ENCODE measurements at places on chromosomes 16 and 17.

DNA sequence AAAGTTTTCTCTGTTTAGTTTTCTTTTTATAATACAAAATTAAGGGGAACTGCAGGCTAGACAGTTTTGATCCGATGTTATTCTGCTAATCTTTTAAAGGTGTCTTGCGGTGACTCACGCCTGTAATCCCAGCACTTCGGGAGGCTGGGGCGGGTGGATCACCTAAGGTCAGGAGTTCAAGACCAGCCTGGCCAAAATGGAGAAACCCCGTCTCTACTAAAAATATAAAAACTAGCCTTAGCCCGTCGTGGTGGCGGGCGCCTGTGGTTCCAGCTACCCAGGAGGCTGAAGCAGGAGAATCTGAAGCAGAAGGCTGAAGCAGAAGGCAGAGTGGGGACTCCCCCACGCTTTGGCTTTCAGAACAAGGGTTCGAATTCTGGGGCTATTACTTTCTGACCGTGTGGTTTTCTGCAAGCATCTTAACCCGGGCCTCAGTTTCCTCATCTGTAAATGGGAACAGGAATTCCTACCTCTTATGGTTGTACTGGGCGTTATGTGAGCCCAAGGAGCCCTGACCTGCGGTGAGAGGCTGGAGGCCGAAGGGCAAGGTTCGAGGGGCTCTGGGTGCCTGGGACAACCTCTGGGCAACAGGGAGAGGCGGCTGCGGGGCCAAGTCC is 1.2 kb upstream of the KATNB1 start:
- no peak for DNase-seq

DNA sequence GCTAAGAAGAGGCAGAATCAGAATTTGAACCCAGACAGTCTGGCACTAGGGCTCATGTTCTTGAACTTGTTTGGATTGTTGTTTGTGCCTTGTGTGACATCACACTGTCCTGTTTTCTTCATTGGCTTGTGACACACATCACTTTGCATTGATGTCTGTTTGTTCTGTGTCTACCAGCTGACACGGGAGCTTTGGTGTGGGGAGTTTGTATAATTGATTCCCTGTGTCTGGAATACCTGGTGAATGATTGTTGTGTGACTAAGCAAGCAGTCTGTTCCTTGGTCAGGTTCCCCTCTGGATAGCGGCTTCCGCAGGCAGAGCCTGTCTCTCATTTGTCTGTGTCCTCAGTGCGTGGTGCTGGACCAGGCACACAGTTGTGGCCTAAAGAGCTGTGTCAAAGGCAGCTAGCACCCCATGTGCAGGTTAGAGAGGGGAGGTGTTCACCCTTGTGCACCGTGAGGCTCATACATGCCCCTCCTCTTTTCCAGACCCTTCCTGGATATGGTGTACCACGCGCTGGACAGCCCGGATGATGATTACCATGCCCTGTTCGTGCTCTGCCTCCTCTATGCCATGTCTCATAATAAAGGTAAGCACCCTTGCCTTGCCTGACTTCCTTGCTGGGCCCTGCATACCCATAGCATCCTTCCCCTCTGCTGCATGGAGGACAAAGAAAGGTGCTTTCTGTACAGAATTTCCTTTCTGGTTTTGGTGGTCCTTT is 80.1 kb downstream of the CLEC16A start:
- DNase-seq, result no peak

DNA sequence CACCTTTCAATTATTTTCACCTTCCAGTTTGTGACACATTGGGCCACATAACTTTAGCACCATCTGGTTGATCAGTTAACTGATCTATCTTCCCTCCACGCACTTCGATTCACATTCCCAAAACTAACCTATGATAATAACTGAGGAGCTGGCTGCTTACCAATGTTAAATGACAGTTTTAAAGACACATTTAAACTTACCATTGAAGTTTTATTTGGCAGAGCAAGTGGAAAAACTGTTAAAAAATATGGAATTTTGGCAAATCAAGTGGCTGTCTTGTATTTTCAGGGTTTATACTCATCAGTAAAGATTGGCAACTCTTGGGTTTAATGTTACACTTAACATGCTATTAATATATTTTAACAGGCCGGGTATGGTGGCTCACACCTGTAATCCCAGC is 5.4 kb upstream of the APOH start:
- DNase-seq, result no peak

DNA sequence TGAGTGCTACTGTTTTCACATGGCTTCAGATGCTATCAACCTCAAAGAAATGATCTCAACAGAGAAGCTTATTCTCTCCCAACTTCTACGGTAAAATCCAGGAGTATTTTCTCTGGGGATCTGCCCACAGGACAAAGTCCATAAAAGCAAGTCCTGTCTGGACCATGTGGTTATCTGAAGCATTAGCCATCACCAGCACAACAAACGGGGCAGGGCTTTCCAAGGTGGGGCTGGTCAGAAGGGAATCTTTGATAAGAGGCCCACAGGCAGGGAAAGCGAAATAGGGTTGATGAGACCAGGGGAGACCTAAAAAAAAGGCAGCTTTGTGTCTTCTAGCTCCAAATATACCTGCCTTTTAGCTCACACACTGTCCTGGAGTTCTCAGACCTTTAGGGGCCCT is 38.7 kb upstream of the CACNG3 start:
- DNase-seq, result no peak

DNA sequence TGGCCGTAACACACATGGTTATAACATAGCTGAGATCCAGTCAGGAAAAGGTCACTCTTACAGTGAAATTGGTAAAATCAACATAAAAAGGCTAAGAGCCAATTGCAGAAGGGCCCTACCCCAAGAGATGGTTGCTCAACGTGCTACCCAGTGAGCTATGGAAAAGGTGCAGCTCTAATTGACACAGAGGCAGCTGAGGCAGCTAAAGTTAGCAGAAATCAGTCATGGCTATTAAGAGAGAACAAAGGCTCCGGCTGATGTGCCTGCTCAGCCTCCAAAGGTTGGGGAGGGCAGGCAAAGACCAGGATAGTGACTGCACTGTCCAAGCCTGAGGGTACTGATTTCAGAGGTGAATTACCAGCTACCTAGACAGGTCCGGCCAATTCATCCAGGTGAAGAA is 76.5 kb upstream of the ATP2A3 start:
- DNase-seq, result no peak

- DNase-seq, result no peak
Observed at GRCh38 chr17:47199627-47200324, 9.4 kb upstream of the MYL4 start.

DNA sequence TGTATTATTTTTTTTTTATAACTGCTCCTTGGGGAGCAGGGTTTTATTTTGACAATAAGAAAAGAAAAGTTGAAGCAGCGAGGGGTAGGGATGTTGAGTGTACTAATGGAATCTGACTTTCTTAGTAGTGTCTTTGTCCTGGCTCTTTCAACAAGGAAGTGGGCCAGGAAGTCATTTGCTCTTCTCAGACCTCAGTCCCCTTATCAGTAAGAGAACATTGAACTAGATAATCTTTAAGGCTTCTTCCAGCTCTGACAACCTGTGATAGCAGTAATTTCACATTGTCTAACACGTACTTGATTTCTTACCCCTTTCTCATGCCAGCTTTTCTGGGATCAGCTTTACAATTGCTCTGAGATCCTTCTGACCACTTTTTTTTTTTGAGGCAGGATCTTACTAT is 8.3 kb downstream of the LIG3 start:
- no peak for DNase-seq

- no peak for DNase-seq
Observed at GRCh38 chr16:85490407-85491057, 122.6 kb upstream of the GSE1 start.

DNA sequence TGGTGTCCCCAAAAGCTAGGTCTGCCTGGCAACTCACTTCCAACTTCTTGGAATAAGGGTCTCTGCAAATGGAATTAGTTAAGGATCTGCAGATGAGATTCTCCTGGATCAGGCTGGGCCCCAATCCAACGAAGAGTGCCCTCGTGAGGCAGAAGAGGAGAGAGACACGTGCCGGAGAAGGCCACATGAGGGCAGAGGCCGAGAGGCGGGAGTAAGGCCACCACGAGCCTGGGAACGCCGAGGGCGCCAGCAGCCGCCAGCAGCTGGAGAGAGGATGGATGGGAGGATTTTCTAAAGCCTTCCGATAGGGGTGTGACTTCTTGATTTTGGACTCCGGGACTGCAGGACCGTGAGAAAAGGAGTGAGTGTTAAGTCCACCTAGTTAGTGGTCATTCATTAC is 76.3 kb downstream of the JPH3 start:
- no peak for DNase-seq

DNA sequence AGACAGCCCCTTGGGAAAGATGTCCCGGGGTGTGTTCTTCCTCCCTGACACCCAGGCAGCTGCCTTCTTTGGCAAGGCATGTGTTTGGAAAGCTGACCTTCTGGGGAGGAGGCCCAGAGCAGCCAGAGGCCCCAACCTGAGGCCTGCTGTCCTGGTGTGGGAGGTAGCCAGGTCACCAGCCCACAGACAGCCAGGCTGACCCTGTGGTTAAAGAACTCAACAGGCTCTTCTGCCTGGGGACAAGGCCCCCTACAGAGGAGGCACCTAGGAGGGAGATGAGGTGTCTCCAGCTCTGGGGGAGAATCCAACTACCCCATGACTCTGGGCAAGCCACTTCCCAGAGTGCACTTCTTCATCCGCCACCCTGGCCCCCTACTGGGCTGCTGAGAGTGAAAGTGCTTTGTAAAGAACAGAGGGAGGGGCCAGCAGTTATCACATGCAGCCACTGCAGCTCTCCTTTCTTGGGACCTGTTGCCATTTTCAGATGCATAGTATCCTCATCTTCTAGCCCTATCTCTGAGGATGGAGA is 13.1 kb upstream of the SREBF1 start:
- no peak for DNase-seq

GRCh38 chr17:8832711-8833352 is 33.7 kb upstream of the MFSD6L start:
- no peak for DNase-seq

DNA sequence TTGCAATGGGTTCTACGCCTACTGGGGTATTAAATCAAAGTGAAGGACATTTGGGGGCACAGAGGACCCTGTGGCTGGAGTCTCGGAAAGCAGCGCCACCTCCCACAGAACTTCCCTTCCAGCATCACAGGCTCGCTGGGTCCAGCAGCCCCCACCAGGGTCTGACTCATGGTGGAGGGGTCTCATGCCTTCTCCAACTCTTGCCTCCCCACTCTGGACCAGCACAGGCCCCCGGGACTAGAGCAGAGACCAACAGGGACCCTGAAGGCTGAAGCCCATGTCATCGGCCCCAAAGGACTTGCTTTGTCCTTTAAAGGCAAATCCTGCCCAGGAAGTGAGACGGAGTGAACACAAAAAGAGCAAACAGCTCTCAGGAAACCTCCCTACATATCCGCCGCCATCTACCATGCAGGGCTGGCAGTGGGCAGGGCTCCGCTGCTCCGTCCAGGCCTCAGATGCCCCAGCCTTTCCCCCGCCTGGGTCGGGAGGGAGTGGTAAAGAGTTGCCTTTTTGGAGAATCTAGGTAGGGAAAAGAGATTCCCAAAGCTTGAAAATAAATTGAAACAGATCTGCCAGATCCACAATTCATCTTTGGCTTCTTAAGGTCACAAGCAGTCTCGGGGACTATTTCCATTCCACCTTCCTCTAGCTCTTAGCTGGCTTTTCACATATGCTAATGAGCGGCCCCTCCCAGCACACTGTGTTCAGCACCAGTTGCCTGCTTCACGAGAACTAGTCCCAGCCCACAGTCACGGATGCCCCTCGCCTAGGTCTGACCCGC is 2.1 kb upstream of the GPRC5C start:
- DNase-seq, result no peak

GRCh38 chr17:44976206-44976605 is 8.1 kb upstream of the C1QL1 start:
- no peak for DNase-seq

- DNase-seq, result no peak
Observed at GRCh38 chr16:19690196-19690595, 27.8 kb downstream of the KNOP1 start.

GRCh38 chr17:79087428-79088143 is 13.0 kb downstream of the ENGASE start:
- DNase-seq, result peak; percentile 20

GRCh38 chr16:8867216-8867931 is 1.4 kb downstream of the CARHSP1 start:
- DNase-seq, result no peak

GRCh38 chr17:28118362-28118761 is 75.9 kb downstream of the NLK start:
- DNase-seq, result no peak

GRCh38 chr16:88957433-88957767 is 19.6 kb downstream of the CBFA2T3 start:
- DNase-seq, result no peak

DNA sequence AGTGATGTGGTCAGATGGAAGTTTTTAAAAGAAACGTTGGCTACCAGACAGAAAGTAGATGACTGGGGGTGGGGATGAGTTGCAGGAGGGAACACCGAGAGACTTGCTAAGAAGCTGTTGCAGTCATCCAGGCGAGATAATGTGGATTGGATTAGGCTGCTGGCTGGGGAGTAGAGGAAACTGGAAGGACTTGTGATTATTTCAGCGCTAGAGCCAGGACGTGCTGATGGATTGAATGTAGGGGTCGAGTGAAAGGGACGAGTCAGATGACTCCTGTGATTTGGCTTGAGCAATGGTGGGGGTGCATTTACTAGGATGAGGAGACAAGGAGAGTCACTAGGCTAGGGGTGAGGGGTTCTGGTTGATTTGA is 88.5 kb downstream of the CLEC16A start:
- no peak for DNase-seq

GRCh38 chr16:87491522-87492290 is 1.1 kb downstream of the ZCCHC14 start:
- no peak for DNase-seq

DNA sequence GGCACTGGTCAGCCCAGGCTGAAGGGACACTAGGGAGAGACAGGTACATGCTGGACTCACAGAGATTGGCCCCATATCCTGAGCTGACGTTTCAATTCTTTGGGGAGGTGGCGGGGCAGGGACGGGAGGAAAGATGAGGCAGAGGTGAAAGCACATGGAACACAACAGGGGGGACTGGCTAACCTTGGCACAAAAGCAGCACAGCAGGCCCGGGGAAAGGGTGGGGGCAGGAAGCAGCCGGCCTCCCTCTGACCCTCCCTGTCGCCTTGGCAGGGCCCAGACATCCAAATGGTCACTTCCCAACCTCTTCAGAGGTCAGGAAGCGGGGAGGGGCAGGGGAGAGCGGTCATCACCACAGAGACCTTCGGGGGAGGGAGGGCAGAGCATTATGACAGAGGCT is 6.6 kb downstream of the VAT1 start:
- no peak for DNase-seq

- no peak for DNase-seq
Observed at GRCh38 chr17:63932721-63933120, 590 bp upstream of the CD79B start.

DNA sequence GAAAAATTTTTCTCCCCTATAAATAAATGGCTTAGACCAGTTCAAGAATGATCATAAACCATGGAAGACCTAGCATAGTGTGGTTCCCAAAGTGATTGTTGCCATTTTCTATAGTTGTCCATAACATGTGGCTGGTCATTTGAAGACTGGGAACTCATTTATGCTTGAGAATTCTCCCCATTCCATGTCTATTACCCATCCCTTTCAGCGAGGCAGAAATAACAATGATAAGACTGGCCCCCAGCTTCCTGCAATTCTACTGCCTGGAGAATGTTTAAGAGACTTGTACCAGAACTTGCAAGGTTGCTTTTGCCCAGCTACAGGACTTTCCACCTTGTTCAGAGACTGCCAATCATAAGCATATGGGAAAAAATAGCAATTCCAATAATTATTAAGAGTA is 146.5 kb upstream of the CDH11 start:
- DNase-seq, result no peak
